Activated T-helper 1 cell treated with anti-CD3 and anti-CD28 coated beads, Interleukin-2, amount 50 U/mL, for 16 hours (primary cell): ENCODE measurements at places on chromosomes 16 and 17.
A peak's percentile ranks its signal among the peaks of the same experiment; 100 is the strongest.

- no peak for DNase-seq
Observed at GRCh38 chr17:16923904-16924695, 47.8 kb downstream of the TNFRSF13B start.

GRCh38 chr17:51674579-51675255, 414.4 kb downstream of the UTP18 start:
- DNase-seq = no peak

DNA sequence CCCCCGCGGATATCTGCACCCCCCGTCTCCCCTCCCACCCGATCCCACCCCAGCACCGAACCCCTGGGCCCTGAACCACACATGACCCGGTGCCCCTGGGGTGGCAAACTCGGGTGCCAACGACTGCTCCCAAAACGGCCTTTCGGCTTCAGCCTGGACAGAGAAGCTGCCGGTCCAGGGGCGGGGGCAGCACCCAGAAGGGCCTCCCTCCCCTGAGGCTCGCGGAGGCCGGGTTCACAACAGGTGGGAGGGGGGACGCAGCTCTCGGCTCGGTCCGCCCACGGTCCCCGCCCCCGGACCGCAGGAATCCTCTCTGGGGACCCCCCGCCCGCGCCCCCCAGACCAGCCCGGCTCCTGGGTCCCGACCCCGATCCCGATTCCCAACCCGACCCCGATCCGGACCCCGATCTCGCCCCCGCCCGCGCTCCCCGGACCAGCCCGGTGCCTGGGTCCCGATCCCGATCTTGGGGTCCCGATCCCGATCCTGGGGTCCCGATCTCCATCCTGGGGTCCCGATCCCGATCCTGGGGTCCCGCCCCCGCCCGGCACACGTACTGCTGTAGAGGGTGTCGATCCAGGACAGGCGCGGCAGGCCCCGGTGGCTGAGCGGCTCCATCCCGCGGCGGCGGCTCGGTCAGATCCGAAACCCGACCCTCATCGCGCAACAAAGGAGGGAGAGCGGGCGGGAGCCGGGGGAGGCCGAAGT, 516 bp downstream of the ABR start:
- peak; percentile 8 for DNase-seq

- DNase-seq = no peak
Observed at GRCh38 chr16:20901068-20901435, 481 bp downstream of the LYRM1 start.

- no peak for DNase-seq
Observed at GRCh38 chr17:10216213-10216938, 18.0 kb upstream of the GAS7 start.

DNA sequence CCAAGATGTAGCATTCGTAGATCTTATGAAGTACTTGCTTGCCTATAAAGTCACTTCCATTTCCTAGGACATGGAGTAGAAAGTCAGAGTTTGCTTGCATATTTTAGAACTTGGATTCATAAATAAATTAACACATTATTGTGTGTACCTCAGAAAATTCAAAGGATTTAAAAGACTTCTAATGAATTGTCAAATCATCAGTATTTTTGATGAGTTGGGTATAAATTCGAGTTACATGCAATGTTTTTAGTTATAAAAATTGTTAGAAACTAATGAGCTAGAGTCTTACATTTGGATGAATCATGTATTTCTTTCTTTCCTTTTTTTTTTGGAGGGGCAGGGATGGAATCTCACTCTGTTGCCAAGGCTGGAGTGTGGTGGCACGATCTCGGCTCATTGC, 156.9 kb upstream of the KCNJ16 start:
- DNase-seq = no peak
